ENCODE measurements at places on chromosomes 7 and 10.

DNA sequence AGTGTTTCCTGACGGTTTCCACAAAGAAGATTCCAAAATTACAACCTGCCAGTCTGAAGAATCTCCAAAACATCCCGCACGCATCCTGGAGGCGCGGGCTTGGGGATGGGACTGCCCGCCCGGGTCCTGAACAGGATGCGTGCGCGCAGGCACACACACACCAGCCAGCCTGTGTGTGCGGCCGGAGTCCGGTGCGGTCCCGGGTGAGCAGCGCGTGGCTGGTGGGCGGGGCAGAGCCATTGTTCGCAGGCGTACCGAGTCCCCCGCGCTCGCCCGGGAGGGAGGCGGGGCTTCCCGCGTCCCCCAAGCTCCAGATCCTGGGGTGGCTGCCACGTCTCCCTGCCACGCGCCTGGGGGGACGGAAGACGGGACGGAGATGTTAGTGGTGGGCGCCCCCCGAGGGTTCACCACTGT, 675 bp upstream of the SCD start:
- no peak for DNase-seq

GRCh38 chr10:128575761-128576160, 449.5 kb upstream of the MKI67 start:
- DNase-seq = no peak

- no peak for DNase-seq
Measured at GRCh38 chr10:75000748-75001321, 110.6 kb upstream of the SAMD8 start.

DNA sequence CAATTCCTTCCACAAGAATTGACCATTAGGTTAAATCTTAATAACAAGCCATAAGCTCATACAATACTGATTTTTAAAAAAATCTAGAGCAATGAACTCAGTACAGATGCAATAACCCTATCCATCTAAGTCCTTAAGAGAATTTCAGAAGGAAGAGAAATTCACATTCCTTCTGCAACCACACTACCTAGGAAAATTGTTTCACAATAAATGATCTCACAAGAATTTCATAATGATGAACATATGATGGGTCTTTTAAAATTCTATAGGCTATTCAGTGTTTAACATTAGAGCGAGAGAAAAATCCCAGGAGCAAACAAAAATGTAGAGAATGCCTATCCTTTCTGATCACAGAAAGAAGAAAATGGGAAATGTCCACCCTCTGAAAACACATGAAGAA, 70.0 kb upstream of the MAGI2 start:
- DNase-seq = no peak

DNA sequence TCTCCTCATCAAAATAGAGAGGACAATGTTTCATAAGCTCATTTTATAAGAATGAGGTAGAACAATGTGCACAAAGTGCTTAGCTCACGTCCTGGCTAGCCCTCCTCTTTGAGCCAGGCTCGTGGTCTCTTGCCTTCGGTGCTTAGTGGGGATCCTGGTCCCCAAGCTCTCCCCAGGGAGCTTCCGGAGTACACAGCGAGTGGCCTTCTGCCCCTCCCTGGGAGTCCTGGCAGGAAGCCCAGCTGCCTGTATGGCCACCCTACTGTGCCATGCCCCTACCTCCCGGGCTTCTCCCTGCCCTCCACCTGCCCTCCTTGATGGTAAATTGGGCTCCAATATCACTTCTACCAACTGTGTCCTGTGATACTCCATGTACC, 868 bp downstream of the MYO1G start:
- no peak for DNase-seq

DNA sequence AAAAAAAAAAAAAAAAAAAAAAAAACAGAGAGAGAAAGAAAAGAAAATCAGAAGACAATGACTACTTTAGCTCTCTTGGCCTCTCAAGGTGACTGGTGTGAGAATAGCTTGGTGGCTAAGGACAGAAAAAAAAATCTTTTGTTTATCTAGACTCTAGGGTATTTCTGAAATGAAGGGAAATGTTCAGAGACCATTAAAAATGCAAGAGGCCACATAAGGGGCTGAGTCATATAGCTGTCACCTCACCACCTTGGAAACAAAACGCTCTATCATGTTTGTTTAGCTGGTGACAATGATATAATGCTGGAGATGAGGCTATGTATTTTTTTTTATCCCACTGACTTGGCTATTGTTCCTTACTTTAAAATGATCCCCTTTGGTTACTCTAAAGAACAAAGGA, 287.0 kb upstream of the CDC14C start:
- DNase-seq = no peak

GRCh38 chr7:99108613-99109012, 35.3 kb downstream of the SMURF1 start:
- DNase-seq = no peak

- no peak for DNase-seq
Measured at GRCh38 chr10:111373696-111374095, 296.9 kb downstream of the ADRA2A start.

DNA sequence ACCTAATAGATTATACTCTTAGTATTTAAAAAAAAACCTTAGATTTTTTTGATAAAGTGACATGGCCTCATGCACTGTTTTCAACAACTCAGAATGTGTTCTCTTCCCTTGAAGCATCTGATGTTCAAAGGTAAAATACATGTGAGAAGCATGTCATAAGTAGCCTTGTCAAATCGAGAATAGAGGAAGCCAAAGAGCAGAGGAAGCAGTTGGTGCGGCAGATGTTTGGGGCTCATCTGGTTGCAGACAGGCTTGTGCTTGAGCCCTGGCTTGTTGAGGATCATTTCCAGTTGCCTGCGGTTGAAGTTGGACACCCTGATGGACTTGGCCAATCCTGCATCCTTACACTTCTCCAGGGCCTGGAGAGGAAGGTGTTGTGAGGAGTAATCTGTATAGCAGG, 59.2 kb downstream of the AKR1E2 start:
- DNase-seq = no peak

GRCh38 chr7:135147341-135147898, 452 bp upstream of the TMEM140 start:
- no peak for DNase-seq

DNA sequence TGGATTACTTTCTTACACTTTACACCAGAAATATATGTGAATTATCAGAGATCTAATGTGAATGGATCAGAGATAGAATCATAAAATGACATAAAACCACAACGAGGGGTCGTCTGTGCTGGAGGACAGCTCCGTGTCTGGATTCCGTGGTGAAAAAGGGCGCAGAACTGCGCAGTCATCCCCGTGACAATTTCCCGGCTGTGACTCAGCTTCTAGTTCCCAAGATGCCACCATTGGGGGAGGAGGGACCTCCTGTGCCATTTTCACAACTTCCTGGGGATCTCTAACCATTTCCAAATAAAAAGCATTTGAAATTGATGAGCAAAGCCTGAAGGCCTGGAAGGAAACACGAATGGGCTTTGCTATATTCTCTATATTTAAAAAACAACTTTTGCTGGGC, 72.1 kb downstream of the PDGFA start:
- DNase-seq = no peak

- no peak for DNase-seq
Measured at GRCh38 chr10:112735041-112735695, 214.9 kb upstream of the TCF7L2 start.

DNA sequence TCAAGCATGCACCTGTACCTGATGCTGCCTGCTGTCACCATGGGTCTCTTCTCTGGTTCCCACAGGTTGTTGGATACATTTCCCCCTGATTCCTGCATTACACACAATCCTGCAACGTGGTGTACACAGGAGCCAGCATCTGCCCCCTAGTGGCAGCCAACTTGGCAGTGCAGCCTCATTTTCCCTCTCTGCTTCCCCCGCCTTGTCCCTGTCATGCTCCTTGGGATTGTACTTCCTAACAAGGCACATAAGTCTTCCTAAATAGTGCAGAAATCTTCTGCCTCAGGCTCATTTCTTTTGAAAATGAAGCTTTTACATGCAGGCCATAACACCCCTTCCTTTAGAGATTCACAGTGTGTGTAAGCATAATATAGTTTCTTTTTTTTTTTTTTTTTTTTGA, 387.5 kb downstream of the CCSER2 start:
- no peak for DNase-seq

DNA sequence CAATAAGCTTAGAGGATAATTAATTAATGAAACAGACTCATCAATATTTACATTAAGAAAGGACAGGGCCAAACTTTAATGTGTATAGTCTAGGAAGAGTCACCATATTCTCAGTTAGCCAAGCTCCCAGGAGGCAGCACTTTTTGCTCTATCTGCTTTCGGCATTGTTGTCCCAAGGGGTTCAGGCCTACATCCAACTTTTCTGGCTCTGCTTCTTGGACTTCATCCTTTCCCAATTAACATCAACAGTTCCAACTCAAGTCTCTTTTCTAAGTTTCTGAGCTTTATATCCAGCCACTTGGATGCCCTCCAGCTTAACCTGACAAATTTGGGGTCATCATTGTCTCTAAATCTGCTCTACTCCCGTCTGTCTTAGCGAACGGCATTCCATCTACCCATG, 42.8 kb downstream of the GLI3 start:
- no peak for DNase-seq

DNA sequence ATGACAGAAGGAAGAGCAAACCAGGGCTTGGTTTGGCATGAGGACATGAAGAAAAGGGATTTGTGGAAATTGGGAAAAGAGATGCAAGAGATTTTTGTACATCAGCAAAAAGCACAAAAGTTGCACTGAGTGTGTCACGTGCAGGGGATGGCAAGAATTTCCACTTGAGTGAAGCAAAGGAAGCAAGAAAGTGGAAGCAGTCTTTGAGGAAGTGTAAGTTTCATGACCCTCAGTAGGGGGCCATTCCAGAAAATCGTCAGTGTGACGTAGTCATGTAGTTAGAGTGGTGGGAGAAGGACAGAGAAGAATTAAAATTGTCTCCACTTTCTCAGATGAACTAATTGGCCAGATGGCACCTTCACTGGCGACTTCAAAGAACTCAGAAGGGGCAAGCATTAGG, 123.3 kb upstream of the FZD1 start:
- no peak for DNase-seq

DNA sequence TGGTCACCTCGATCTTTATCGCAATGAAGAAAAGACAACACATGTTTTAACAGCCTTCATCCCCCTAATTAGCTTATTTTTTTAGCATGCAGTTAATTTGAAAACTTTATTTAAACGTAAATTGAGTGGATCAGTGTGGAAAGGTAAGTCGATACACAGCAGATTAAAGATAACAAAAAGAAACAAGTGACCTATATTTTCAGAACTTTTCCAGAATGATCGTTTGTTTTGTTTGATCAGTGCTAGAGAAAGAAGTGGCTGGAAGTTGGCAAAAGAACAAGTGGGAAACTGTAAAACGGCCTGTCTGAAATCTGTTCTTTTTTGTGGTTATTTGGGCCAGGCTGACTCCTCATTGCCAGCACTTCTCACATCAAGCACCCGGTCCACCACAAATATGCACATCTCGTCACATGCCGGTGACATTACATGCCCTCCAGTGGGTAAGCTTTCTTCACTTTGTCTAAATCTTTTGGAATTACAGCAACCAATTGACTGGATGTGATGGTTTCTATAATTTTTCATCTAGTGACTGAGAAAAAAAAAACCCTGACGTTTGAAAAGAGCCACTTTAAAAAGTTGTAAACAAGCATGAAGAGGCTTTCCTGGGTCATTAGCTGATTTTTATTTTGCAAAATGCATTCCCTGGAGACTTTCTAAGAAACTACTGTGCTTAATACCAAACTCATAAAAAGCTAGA, 33.2 kb downstream of the C7orf33 start:
- DNase-seq = no peak

GRCh38 chr10:83982812-83983211, 156.5 kb upstream of the GHITM start:
- no peak for DNase-seq

DNA sequence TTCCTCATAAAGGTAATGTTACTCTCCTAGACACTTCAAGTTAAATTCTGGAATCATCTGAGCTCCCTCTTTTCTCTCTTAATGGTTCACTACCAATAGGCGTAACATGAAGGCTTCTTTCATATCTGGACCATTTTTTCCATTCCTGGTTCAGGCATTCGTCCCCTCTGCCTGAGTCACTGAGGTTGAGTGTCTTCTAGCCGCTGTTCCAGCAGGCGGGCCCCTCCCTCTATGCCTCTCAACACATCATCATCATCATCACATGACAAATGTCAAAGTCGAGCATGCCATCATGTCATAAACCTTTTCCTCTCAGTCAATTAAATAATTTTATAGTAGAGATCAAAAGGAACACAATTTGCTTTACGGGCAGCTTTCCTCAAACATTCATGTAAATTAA, 168.9 kb upstream of the ASAH2 start:
- no peak for DNase-seq

- DNase-seq = no peak
Measured at GRCh38 chr10:31186225-31187000, 132.6 kb upstream of the ZEB1 start.

- no peak for DNase-seq
Measured at GRCh38 chr7:39624442-39624807, 1.1 kb downstream of the RALA start.

DNA sequence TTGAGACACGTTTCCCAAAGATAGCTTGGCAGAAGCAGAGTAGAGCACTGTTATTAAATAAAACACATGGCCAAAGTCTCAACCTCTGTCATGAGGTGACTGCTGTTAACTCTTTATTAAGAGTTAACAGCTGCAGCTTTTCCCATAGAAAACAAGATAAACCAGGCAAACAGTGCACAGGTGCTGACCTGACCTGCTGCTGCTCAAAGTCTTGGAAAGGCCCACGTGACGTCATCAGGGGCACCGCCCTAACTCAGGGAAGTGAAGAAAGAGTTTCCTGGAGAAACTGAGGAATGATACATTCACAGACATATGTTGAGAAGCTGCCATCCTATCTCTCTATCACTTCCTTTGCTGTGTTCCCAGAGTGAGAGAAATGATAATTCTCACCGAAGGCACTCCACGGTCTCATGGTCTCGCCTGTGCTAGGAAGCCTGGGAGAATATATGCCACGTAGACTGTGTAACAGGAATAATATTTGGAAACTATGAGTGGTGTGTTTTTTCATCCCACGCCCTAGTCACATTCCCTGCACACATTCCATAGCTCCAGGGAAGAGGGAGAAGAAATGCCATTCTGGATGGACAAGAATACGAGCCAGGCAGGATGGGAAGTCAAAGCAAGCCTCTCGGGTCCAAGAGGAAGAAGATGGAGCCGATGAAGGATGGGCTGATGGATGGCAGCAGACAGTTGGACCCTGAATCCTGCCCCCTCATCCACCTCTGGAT, 146.2 kb upstream of the NFE2L3 start:
- no peak for DNase-seq

GRCh38 chr7:106219170-106219569, 65.6 kb downstream of the NAMPT start:
- no peak for DNase-seq
